ENCODE measurements at places on chromosomes 7 and 10. TPM values are rescaled to one million over a fixed set of nuclear protein-coding genes. Genes with fewer than 3 reads are reported as not detected.

The ECHDC3 gene
- total RNA-seq, result 5.7 TPM

The PLOD3 gene
- 156 TPM for total RNA-seq

The TEX47 gene
- total RNA-seq, result not detected

The CNNM1 gene
- 0.36 TPM for total RNA-seq

The HPSE2 gene
- not detected for total RNA-seq

The ATOH7 gene
- not detected for total RNA-seq

The ZNF775 gene
- total RNA-seq, result 4.3 TPM

The TBC1D12 gene
- 26.3 TPM for total RNA-seq

The NODAL gene
- total RNA-seq, result 0.49 TPM

The IRF5 gene
- 0.26 TPM for total RNA-seq

The SLC26A5 gene
- not detected for total RNA-seq

The OR2A12 gene
- total RNA-seq, result not detected

The ZNF679 gene
- total RNA-seq, result not detected

The EPHB6 gene
- total RNA-seq, result 0.31 TPM

The EPDR1 gene
- 20.1 TPM for total RNA-seq

The OPN1SW gene
- not detected for total RNA-seq

The CYP2C19 gene
- 0.12 TPM for total RNA-seq

The SPDYE6 gene
- not detected for total RNA-seq

The DOCK1 gene
- total RNA-seq, result 53.1 TPM

The AASS gene
- total RNA-seq, result 6.7 TPM

The HGF gene
- 3.4 TPM for total RNA-seq

The CHCHD1 gene
- 14.8 TPM for total RNA-seq

The NEUROG3 gene
- total RNA-seq, result not detected

The ADAM8 gene
- 2.3 TPM for total RNA-seq

The SLC13A1 gene
- total RNA-seq, result not detected

The CLDN3 gene
- 0.32 TPM for total RNA-seq

The CYP3A4 gene
- not detected for total RNA-seq

The COBL gene
- total RNA-seq, result not detected

The PDLIM1 gene
- 113 TPM for total RNA-seq

The ANLN gene
- total RNA-seq, result 33.2 TPM

The CHST12 gene
- total RNA-seq, result 31.5 TPM

The NUP42 gene
- 25.6 TPM for total RNA-seq

The HABP2 gene
- total RNA-seq, result not detected

The BCAP29 gene
- 69.0 TPM for total RNA-seq

The PLPP4 gene
- total RNA-seq, result 3.0 TPM

The INA gene
- total RNA-seq, result 10.4 TPM

The MEIG1 gene
- total RNA-seq, result not detected

The NPC1L1 gene
- not detected for total RNA-seq

The PALD1 gene
- total RNA-seq, result 4.1 TPM

The ADGRA1 gene
- total RNA-seq, result not detected

The SEPTIN14 gene
- not detected for total RNA-seq

The TMEM72 gene
- total RNA-seq, result not detected

The PAPOLB gene
- total RNA-seq, result not detected

The GPR22 gene
- not detected for total RNA-seq

The TRPV6 gene
- total RNA-seq, result not detected

The PAX4 gene
- not detected for total RNA-seq

The TMEM236 gene
- 0.07 TPM for total RNA-seq

The ZMYND11 gene
- total RNA-seq, result 73.6 TPM

The PRTFDC1 gene
- total RNA-seq, result 5.9 TPM

The ASAH2B gene
- 2.1 TPM for total RNA-seq

The ZNF783 gene
- 19.9 TPM for total RNA-seq

The HMX3 gene
- not detected for total RNA-seq

The IDI2 gene
- total RNA-seq, result not detected

The HTRA1 gene
- 1,485 TPM for total RNA-seq

Data from chondrocyte (in vitro differentiated cells).